T-cell (primary cell): ENCODE measurements at places on chromosomes 7 and 10.

DNA sequence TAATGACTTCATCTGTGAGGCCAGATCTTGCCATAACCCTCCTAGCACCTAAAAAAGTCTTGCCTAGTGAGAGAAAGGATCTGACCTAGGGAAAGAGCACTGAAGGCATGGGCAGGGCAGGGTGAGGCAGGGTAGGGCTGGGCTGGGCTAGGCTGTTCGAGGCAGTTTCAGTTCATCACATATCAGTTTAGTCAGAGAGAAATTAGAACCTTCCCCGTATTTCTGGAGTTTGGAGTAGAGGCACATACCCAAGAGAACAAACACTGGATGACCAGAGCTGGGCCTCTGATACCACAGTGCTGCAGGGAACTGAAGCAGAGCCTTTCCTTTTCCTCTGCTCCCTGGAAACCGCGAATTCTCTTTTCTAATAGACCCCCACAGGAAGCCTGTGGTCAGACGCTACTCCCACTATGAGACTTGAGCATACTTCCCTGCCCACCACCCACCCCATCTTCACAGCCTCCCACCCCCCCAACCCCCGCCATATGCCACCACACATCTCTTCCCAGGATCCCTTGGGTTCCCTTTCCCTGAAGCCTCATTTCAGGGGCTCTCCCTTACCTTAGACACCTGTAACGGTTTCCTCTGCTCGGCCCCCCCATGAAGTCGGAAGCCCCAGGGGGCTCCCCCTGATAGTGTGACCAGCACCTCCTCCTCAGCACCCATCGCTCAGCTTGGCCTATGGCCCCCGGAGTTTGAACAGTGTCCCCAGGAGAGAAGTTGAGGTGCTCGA, 406 bp downstream of the SYNPO2L start:
- DNase-seq = no peak

DNA sequence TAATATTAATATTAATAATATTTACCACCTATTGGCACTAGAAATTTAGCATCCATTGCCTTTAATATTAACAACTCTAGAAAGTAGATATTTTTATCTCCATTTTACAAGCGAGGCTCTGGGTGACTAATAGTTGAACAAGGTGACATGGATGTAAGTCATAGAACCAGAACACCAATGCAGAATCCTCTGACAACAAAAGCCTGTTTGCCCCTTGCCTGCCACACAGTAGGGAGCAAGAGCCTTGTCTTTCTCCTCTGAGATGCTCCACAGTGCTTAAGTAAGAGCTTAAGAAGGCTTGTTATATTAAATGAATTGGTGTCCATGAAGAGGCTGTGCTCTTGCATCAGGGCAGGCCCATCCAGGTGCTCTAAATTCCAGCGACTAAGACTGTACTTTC, 51.2 kb upstream of the LBX1 start:
- no peak for DNase-seq

DNA sequence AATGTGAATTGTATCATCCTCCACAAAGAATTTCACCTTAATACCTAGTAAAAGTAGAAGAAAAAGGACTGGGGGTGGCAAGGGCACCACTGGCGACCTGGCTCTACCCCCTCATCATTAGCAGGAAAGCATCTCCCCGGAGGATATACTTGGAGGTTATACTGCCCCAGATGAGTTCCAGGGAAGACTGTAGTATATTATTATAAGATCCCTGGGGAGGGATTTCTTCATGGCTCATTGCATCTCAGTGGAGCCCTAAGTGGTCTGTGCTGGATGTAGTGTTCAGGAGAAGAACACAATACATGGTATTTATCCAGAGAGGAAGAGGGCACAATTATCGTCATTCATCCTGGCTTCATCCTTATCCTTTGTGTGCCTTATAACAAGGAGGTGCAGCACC, 14.2 kb upstream of the DYNC1I1 start:
- DNase-seq = no peak

DNA sequence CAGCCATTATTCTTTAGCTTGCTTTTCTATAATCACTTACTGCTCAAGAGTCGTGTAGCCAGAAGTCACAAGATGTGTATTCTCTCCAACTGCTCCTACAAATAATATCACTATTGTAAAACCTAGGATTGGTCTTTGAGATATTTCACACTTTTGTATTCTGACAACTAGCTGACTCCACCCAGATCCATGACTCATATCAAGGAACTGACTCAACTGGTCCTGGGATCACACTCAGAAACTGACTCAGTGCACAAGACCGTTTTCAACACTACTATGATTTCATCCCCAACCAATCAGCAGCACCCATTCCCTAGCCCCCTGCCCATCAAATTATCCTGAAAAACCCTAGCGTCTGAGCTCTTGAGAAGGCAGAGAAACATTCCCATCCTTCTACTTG, 56.5 kb upstream of the ORC5 start:
- no peak for DNase-seq

DNA sequence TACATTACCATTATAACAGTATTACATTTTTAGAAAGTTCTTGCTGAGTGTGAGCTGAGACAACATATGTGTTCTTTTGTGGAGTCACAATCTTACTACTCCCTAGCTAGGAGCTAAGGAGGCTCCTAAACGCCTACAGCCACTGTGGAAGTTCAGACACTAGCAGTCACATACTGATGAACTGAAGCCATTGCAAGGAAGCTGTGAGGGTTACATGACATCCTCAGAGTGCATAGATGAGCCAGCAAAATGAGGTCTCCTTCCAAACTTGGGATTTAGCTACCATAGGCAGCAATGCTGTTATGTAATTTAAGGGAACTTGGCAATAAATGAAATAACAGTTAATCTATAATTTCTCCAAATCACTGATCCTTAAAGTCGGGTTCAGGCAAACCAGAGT, 10.8 kb upstream of the ST7 start:
- DNase-seq = no peak

GRCh38 chr10:102660888-102661657, 16.8 kb downstream of the TRIM8 start:
- peak; percentile 46 for DNase-seq

DNA sequence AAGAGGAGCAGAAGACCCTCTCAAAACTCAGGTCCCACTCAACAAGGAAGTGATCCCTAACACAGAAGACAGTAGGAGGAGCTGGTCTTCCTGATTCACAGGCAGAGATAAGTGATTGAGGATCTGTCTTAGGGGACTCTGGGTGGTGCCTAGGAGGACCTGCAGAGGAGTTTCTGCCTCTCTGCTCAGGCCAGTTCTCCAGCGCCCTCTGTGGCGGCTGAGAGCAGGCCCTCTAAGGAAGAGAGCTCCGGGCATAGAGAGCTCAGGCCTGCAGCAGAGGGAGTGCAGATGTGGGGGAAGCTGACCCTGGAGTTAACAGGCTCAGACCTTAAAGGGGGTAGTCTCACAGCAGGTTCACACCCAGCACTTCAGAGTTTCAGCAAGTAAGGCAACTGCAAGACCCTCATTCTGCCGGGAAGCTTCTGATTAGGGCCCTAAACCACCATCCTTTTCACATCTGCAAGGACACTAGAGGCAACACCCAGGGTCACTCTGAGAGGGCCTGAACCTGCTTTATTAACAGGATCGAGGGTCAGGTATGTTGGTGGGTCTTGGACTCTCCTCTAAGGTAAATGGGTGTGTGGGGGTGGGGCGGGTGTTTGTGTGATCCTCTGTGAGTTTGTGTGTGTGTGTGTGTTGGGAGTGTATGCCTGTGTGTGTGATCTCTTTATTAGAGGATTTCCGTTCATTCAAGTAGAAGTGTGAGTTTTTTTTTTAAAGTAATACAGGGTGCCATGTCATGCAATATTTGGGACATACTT, 57.6 kb upstream of the TARP start:
- DNase-seq = no peak

DNA sequence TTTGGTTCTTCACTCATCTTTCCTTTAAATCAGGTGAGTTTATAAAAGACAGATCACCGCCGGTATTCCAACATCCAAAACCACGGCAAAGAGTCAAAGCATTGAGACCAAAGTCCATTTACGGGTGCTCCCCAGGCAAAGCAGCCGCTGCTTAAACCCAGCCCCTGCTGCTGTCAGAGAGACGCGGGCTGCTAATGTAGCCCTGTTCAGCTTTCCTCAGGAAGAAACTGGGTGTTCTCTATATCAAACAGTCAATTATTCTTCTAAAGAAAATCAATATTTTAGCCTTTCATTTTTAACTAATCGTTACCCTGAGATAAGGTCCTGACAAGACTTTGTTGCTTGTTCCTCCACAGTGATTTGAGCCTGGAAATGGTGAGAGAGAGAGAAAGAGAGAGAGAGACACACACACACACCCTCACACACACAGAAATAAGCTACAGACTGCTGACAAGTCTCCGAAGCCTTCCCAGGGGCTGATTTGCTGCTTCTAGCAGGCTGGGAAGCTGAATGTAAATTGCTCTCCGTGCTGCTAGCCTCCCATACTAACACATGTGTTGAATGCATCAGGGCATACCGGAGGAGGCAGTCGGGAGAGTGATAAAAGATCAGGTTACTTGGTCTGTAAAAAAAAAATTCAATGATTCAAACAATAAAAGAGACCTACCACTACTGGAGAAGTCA, 183.0 kb upstream of the ANK3 start:
- DNase-seq = no peak

- DNase-seq = no peak
Measured at GRCh38 chr10:47101807-47102206, 190.6 kb downstream of the PTPN20 start.

GRCh38 chr10:102246261-102246660, 929 bp downstream of the GBF1 start:
- no peak for DNase-seq

GRCh38 chr7:44700322-44700721, 48.3 kb upstream of the ZMIZ2 start:
- DNase-seq = no peak

DNA sequence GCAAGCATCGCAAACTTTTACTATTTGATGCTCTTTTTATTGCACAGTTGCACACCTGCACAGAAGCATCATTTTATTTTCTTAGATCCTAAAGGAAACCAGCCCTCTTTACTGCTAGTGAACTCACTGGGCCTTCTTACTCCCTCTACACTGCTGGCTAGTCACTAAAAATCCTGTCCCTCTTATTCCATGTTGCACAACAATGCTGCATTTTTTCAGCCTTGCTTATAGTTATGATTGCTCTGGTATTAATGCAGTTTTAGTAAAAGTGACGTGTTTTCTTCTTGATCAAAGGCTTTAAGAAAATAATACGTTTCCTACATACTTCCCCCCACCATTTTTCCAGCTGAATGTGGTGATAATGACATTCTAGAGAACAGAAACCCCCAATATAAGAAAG, 132.9 kb upstream of the FAM3C start:
- no peak for DNase-seq

- no peak for DNase-seq
Measured at GRCh38 chr7:93856323-93856722, 34.2 kb downstream of the TFPI2 start.

GRCh38 chr7:115267503-115267902, 345.6 kb downstream of the MDFIC start:
- DNase-seq = no peak

DNA sequence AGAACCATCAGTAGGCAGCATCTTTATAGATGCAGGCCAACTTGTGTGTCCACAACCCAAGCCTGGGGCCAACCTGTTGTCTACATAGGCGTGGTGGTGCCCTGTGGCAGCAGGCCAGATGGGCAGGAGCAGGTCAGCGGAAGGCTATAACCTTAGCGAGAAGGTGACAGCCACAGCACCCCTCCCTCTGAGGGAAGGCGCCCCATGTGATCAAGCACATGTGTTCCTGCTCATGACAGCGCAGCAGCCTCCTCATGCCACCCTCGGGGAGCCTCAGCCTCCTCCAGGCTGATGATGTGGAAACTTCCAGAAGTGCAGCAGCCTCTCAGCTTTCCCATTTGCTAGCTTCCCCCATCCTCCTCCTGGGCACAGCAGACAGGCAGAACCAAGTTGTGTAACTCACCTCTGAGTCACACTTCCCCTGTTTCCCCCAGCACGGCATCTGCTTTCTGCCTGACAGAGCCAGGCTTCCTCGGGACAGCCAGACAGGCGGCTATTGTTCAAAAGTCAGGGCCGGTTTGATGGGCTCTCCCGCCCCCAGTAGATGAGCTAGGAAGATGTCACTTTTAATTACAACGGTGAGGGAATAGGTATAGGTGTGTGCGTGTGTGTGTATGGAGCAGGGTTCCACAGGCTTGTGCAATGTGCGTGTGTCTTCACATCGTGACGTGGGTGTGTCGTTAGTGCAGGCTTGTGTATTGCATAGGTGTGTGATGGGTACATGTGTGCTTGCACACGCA, 312.0 kb upstream of the ZMIZ1 start:
- DNase-seq = no peak

- no peak for DNase-seq
Measured at GRCh38 chr7:68244389-68244788, 1247.8 kb downstream of the TYW1 start.

GRCh38 chr7:134702366-134703240, 56.0 kb downstream of the BPGM start:
- DNase-seq = no peak

- no peak for DNase-seq
Measured at GRCh38 chr10:98258683-98259454, 9.1 kb downstream of the LOXL4 start.

DNA sequence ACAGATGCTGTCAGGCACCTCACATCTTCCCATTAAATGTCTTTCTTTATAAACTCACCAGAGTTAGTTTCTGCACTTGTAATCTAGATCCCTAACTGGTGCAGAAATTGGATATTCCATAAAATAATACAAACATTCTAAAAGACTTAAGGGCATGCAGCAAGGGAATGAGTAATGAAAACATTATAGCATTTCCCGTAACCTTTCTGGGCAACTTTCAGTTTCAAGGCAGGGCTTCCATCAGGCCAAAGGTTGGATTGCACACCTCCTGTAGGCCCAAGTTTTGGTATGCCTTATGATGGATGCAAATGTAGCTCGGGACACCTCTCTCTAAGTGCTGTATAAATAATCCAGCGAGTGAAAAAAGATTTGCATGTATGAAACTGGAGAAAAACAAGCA, 129.9 kb upstream of the LYZL2 start:
- DNase-seq = no peak

DNA sequence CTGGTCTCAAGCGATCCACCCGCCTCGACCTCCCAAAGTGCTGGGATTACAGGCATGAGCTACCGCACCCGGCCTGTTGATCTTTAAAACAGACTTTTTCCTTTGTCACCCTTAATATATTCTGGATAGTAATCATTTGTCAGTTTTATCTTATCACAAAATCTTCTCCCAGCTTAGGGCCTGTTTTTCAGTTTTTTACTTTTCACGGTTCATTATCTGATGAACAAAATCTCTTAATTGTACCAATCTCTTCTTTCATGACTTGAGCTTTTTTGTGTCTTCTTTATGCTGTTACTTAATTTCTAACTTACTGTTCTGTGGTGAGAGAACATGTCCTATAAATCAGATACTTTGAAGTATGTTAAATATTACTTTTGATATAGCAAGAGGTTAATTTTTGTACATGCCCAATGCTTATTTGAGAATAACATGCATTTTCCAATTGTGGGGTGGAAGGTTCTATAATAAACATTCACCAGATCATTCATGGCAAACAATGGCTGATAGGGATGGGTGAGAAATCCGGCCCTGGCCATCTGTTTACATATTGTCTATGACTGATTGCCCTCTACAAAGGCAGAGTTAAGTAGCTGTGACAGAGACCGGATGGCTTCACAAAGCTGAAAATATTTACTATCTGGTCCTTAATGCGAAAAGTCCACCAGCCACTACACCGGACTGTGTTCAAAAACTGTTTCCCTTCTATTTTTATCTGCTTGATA, 5.3 kb downstream of the PAPOLB start:
- no peak for DNase-seq
